ENCODE measurements at places on chromosomes 7 and 10.

GRCh38 chr7:18503126-18503866 lies 7.7 kb downstream of the HDAC9 start:
- DNase-seq, result no peak

DNA sequence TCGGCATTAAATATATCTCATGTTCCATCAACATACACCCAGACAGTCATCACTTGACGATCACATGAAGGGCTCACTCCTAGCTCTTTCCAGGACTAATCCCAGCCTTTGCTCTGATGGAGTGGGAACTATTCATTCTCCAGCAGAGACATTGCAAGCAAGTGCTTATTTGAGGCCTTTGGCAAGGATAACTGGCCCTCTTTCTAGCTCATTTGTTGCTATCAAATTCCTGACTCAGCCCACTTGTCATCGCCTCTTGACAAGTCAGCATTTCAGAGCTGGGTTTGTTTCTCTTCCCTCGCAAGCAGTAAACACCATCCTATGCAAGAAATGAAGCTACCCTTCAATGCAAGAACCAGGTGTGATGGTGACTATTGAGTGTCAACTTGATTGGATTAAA lies 1165.7 kb upstream of the AUTS2 start:
- no peak for DNase-seq

DNA sequence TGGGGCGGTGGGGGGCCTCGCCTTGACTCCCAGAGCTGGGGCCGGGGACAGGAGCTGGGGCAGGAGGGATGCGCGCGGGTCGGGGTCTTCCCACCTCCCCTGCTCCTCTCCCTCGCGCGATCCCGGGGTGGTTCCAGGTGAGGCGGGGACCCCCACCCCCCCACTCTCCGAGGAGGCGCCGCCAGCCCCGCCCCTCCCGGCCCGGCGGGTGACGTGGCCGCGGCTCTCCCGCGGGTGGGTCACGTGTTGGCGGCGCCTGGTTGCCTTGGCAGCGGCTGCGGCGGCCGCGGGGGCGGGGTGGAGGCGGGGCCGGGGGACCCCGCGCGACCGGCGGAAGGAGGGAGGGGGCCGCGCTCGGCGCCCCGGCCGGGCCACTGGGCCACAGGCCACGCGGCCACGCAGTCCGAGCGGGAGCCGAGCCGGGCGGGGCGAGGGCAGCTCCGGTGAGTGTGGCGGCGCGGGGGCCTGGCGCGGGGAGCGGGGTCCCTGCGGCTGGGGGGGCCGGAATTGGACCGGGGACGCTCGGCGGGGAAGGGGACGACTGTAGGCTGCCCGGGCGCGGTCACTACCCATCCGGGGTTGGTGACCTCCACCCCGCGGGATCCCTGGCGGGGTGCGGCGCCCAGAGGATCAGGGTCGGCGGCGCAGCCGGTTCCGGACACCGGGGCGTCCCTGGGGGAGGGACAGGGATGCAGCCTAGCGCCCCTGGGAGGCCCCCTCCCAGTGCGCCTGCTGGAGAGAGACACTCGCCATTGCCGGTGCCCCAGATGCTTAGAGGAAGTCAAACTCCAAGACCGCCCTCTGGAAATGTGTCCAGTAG lies at the start of gene ORAI2:
ORAI2 (plus strand) TSS at position 357 of the 820 bp plus-strand sequence. CDS start 5,382 bp downstream, outside the sequence.
- peak; percentile 90 for DNase-seq

DNA sequence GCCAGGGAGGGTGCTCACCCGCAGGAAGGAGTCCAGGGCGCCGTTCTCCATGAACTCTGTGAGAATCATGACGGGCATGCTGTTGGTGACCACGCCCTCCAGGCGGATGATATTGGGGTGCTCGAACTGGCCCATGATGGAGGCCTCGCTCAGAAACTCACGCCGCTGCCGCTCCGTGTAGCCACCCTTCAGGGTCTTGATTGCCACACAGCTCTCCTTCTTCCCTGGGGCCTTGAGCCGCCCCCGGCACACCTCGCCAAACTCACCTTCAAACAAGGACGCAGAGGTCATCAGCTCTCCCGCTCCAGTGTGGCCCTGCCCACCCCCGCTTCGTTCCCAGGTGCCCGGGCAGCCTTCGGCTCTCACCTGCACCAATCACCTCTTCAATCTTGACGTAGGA lies 14.6 kb downstream of the EPHB4 start:
- DNase-seq, result no peak

DNA sequence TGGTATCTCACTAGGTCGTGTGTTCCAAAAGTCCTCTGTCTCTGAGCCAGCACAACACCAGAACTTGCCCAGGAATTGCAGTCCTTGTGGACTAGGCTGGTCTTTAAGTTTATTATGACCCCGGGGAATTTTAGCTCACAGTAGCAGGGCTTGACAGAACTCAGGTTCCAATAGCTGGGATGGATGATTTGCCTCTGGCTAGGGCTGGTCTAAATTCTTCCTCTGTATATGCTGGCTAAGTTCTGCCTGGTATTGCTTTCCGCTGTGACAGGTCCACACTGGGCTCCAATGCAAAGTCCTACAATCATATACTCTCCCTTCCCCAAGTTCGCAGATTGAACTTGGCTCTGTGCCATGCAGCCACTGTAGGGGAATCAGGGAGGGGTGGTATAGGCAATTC lies 52.5 kb downstream of the FAS start:
- DNase-seq, result no peak

DNA sequence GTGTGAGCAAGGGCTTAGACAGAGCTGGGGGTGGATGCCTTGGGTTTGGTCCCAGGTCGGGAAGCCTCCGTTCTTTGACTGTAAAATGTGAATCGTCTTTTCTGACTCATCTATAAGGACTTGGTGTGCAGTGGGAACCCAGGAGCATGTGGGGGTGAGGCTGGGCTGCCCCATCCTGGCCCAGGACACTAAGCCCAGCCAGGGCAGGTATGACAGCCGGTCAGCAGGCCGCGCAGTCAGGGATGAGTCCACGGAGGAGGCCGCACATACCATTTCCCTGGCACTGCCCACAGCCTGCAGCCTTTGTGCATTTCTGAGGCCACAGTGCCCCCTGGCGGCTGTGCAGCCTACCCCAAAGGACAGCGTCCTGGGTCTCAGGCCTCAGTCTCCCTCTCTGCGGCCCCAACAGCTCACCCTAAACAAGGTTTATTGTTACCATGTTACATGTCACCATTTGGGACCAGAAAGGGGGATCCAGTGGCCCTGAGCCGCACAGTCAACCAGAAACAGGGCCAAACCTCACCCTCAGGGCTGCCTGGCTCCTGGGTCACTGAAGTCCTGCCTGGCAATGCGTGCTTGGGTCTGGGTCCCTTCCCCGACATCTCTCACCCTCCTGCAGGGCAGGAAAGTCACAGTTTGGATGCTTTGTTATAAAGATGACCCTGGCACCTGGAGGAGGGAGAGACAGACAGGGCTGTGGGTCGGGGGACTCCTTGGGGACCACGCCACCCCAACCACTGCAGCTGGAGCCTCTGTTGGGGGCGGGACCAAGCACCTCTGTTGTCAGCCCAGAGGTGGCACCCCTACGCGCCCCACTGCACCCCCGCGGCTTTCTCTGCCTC lies 14.4 kb upstream of the SH2B2 start:
- peak; percentile 84 for DNase-seq

DNA sequence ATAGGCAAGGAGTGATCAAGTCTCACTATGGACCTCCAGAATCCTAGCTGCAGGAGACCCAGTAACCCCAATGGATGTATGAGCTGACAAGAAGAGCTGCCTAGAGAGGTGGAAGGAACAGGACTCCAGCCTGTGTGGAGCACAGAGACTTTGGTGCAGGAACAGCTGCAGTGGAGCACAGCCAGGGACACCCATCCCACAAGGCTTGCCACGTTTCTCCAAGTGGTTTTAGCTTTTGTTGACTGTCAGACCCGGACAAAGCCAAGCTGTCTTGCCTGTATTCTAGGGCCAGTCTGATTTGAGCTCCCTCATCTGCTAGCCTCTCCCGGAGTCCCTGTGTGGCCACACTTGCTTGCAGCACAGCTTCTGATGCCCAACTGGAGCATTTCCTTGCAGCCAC lies 224.7 kb downstream of the CHRM2 start:
- DNase-seq, result no peak

- no peak for DNase-seq
Observed at GRCh38 chr7:159229683-159230475, 85.2 kb upstream of the VIPR2 start.

- no peak for DNase-seq
Observed at GRCh38 chr7:147022056-147022455, 905.5 kb downstream of the CNTNAP2 start.
